H9 (cell line): ENCODE measurements at places on chromosomes 3 and 15. TPM values are rescaled to one million over a fixed set of nuclear protein-coding genes. Genes with fewer than 3 reads are reported as not detected.

The CCDC13 gene
- total RNA-seq: not detected in 2 replicates

The HYKK gene
- 2.4 and 3.1 TPM in 2 replicates for total RNA-seq

The OR5H14 gene
- not detected in 2 replicates for total RNA-seq

The WDR53 gene
- total RNA-seq: 21.2 and 22.3 TPM in 2 replicates

The SENP8 gene
- 4.8 and 4.9 TPM in 2 replicates for total RNA-seq

The KY gene
- total RNA-seq: not detected in 2 replicates

The LYZL4 gene
- total RNA-seq: not detected in 2 replicates

The ZNF770 gene
- total RNA-seq: 108 and 111 TPM in 2 replicates

The ACAN gene
- 0.50 and 0.53 TPM in 2 replicates for total RNA-seq

The RTP1 gene
- total RNA-seq: 6.6 and 7.5 TPM in 2 replicates

The CEMIP gene
- 0.09 and 0.26 TPM in 2 replicates for total RNA-seq

The TM4SF18 gene
- total RNA-seq: 8.1 and 9.8 TPM in 2 replicates

The ALS2CL gene
- total RNA-seq: 4.9 and 5.0 TPM in 2 replicates

The CCR8 gene
- total RNA-seq: 0.31 and 0.64 TPM in 2 replicates

The B3GALNT1 gene
- total RNA-seq: 13.2 and 14.7 TPM in 2 replicates

The STRIT1 gene
- total RNA-seq: 0.26 TPM in 1 of 2 replicates, not detected in the other

The PLCL2 gene
- total RNA-seq: 30.5 and 32.1 TPM in 2 replicates

The CIAO2A gene
- total RNA-seq: 74.4 and 80.1 TPM in 2 replicates

The FBXL22 gene
- total RNA-seq: 0.48 and 0.52 TPM in 2 replicates

The MME gene
- 14.6 and 16.4 TPM in 2 replicates for total RNA-seq

The C15orf62 gene
- 0.44 and 0.70 TPM in 2 replicates for total RNA-seq

The SERPINI2 gene
- 0.22 TPM in 1 of 2 replicates, not detected in the other for total RNA-seq

The CYP1A1 gene
- total RNA-seq: 0.33 TPM in 1 of 2 replicates, not detected in the other

The FYTTD1 gene
- total RNA-seq: 19.4 and 21.2 TPM in 2 replicates

The LEKR1 gene
- 0.22 TPM in 1 of 2 replicates, not detected in the other for total RNA-seq

The NPAP1 gene
- total RNA-seq: 0.04 and 0.07 TPM in 2 replicates

The ILDR1 gene
- 0.68 and 1.1 TPM in 2 replicates for total RNA-seq

The ZIC1 gene
- total RNA-seq: not detected in 2 replicates

The MELTF gene
- 8.8 and 9.2 TPM in 2 replicates for total RNA-seq

The SOX14 gene
- 0.35 and 0.57 TPM in 2 replicates for total RNA-seq

The ROPN1 gene
- not detected in 2 replicates for total RNA-seq

The RBMS3 gene
- total RNA-seq: 7.3 and 8.1 TPM in 2 replicates

The PARP16 gene
- total RNA-seq: 3.9 and 4.3 TPM in 2 replicates

The IL17RD gene
- total RNA-seq: 29.3 and 31.7 TPM in 2 replicates

The PP2D1 gene
- not detected in 2 replicates for total RNA-seq

The ANKRD63 gene
- 0.26 and 0.46 TPM in 2 replicates for total RNA-seq

The CTXN2 gene
- total RNA-seq: 0.11 TPM in 2 replicates

The RAB6B gene
- total RNA-seq: 12.3 and 14.8 TPM in 2 replicates

The VILL gene
- total RNA-seq: 3.2 and 3.8 TPM in 2 replicates

The CYP8B1 gene
- not detected in 2 replicates for total RNA-seq

The GOLGA8B gene
- total RNA-seq: 37.1 and 42.1 TPM in 2 replicates

The ARL14 gene
- total RNA-seq: not detected in 2 replicates

The CCDC71 gene
- total RNA-seq: 26.1 and 27.6 TPM in 2 replicates

The ATP10A gene
- total RNA-seq: 3.9 and 4.4 TPM in 2 replicates

The MESP2 gene
- total RNA-seq: 0.28 TPM in 1 of 2 replicates, not detected in the other

The STXBP5L gene
- 4.4 and 4.7 TPM in 2 replicates for total RNA-seq

The SLC38A3 gene
- total RNA-seq: 1.4 and 3.2 TPM in 2 replicates

The HCLS1 gene
- 1.1 and 1.2 TPM in 2 replicates for total RNA-seq

The LIPH gene
- total RNA-seq: 0.17 and 0.37 TPM in 2 replicates

The DNAJB11 gene
- 57.4 and 61.2 TPM in 2 replicates for total RNA-seq

The MAPKAPK3 gene
- total RNA-seq: 57.0 and 57.9 TPM in 2 replicates
